ENCODE measurements at places on chromosomes 5 and 9. TPM values are rescaled to one million over a fixed set of nuclear protein-coding genes. Genes with fewer than 3 reads are reported as not detected.

TNFSF8 gene
- 4.8 TPM for polyA plus RNA-seq

ZFAND5 gene
- 70.7 TPM for polyA plus RNA-seq

BTNL3 gene
- polyA plus RNA-seq = 0.09 TPM

LIFR gene
- polyA plus RNA-seq = 9.7 TPM

GRIA1 gene
- polyA plus RNA-seq = 0.10 TPM

ZNF879 gene
- polyA plus RNA-seq = 4.5 TPM

DMRT3 gene
- polyA plus RNA-seq = not detected

SYNPO gene
- 6.9 TPM for polyA plus RNA-seq

NUTM2G gene
- not detected for polyA plus RNA-seq

MZB1 gene
- 114 TPM for polyA plus RNA-seq

PRRT1B gene
- not detected for polyA plus RNA-seq

ASPN gene
- 1.1 TPM for polyA plus RNA-seq

TMEM252 gene
- not detected for polyA plus RNA-seq

PDE8B gene
- polyA plus RNA-seq = 0.22 TPM

LIX1 gene
- not detected for polyA plus RNA-seq

MEIKIN gene
- 0.24 TPM for polyA plus RNA-seq

NSG2 gene
- polyA plus RNA-seq = not detected

BTNL8 gene
- polyA plus RNA-seq = 0.58 TPM

PCDHGA5 gene
- 0.22 TPM for polyA plus RNA-seq

ARSB gene
- polyA plus RNA-seq = 1.6 TPM

DCAF10 gene
- polyA plus RNA-seq = 3.7 TPM

IFNA2 gene
- not detected for polyA plus RNA-seq

PCDHGB6 gene
- 0.42 TPM for polyA plus RNA-seq

PCDHA11 gene
- polyA plus RNA-seq = not detected

FAM153A gene
- 18.4 TPM for polyA plus RNA-seq

SPINK4 gene
- polyA plus RNA-seq = 0.67 TPM

Data from spleen (tissue), 13 donors.